ENCODE measurements at places on chromosomes 13 and 19.

GRCh38 chr19:870963-871401 lies 11.5 kb downstream of the CFD start:
- DNase-seq = no peak

DNA sequence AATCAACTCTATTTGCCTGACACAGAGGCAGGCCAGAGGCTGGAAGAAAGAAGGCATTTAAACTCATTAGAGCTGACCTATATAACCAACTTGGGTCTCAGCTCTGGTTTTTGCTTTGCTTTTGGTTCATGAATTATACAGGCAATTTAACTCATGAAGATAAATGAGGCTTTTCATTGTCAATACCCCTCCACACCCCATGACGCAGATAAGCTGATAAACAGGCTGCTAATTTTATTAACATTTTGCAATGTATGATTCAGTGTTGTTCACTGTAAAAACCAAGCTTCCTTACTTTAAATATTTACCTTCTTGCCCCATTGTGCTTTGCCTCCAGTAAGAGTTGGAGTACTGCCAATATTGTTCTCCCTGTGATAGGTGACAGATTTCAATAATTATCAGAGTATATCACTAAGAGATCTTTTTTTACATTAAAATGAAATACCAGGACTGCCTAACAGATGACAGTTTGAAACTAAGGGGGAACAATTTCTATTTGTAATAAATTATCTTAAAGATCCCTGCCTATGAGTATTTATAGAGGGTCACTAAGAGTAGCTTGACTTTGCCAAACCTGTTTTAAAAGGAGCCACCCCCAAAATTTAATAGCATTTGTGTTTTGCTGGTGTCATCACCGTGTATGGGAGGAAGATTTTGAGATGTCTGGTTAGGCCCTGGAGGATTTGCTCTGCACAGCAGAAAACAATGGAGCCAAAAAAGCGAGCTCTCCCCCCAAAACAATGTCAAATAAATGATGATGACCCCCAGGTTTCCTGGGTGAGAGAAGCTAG lies 472.7 kb upstream of the NBEA start:
- no peak for DNase-seq

DNA sequence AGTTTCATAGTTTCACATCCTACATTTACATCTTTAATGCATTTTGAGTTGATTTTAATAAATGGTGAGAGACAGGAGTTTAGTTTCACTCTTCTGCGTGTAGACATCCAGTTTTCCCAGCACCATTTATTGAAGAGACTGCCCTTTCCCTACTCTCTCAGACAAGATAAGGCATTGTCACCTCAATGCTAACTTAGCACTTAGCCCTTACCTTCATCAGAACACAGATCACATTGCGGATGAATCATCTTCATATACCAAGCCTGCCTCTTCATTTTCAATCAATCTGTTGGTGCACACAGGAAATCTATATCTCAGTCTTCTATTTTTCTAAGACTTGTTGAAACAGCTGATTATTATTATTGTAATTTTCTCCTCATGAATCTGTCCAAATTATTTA lies 396.6 kb upstream of the NBEA start:
- DNase-seq = no peak

- no peak for DNase-seq
Measured at GRCh38 chr13:74682746-74683145, 548.5 kb upstream of the KLF12 start.

- DNase-seq = no peak
Measured at GRCh38 chr13:27496536-27497273, 46.3 kb upstream of the MTIF3 start.

- DNase-seq = no peak
Measured at GRCh38 chr13:90105276-90105675, 1242.2 kb upstream of the MIR17HG start.

GRCh38 chr19:33718651-33719254 lies 77.9 kb upstream of the KCTD15 start:
- no peak for DNase-seq

GRCh38 chr13:59547950-59548349 lies 615.8 kb downstream of the DIAPH3 start:
- DNase-seq = no peak

DNA sequence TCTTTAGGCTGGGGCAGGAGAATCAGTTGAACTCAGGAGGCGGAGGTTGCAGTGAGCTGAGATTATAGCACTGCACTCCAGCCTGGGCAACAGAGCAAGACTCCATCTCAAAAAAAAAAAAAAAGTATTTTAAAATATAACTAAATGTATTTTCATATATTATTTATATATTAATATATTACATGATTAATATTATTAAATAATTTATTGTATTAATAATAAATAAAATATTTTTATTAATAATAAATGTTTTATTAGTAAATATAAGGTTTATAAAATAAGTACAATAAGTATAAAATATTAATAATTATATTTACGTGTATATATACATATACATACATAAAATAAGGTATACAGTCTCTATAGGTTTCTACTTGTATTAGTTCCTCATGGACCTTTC lies 56.8 kb downstream of the SKA3 start:
- no peak for DNase-seq

DNA sequence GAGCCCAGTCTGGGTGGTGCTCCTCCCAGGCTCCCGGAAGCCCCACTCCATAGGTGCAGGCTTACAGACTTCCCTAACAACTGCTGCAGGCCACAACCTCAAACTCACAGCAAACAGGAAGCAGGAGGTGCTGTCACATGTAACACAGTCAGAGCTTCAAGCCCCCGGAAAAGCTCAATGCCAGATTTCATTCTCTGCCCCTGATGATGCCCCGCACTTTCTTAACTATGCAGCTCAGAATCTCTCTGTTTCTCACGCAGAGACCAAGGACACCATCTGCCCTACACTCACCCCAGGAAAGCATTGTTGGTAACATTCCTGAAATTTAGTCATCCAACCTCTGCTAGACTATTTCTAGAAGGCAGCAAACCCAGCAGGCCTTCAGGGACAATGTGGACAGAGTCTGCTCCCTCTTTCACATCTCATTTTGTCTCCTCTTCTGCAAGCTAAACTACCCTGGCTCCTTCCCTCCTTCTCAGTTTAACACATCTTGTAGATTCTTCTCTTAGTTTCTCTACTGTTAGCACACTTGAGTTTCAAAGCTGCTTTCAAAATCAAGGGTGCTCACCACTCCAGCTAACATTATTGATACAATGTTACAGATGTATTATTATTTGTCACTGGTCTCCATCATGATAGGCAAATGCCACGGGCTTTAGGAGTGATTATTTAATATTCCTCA lies 162.5 kb downstream of the KCTD12 start:
- DNase-seq = no peak

- no peak for DNase-seq
Measured at GRCh38 chr13:61927648-61928047, 512.0 kb upstream of the PCDH20 start.

GRCh38 chr19:12648088-12648487 lies 18.5 kb downstream of the MAN2B1 start:
- DNase-seq = no peak

DNA sequence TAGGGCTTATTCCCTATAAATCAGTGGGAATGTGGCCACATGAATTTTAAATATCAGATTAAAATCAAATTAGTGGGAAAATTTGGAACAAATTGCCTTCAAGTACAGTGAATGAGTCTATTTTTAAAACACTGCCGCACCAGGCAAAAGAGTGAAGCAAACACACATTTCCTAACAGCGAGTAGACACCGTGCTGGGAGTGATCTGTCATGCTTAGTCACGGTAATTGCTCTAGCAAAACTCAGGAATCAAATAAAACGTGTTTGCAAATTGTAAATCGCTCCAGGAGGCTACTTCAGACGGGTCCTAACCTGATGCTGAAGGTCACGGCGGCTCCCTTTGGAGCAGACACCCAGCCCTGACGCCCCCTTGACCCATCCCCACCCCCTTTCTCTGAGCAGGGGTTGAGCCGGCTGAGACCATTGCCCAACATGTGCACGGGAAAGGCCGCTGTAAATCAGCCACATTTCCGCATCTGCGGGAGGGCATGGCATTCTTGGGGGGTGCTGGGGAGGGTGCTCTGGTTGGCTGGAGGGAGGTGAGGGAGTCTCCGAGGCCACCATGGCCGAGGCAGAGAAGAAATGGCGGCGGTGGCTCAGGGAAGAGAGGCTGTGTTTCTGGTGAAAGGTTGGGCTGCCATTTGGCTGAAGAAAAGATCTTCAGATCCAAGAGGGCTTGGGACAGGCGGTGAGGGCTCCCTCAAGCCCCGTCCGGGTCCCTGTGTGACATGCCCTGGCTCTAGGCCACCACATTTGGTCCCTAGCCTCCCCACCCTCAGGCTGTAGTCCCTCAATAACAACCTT lies 8.9 kb downstream of the CEBPA start:
- DNase-seq = no peak
